Activated CD4-positive, alpha-beta memory T cell treated with anti-CD3 and anti-CD28 coated beads for 36 hours (primary cell): ENCODE measurements at places on chromosomes 13 and 19.

DNA sequence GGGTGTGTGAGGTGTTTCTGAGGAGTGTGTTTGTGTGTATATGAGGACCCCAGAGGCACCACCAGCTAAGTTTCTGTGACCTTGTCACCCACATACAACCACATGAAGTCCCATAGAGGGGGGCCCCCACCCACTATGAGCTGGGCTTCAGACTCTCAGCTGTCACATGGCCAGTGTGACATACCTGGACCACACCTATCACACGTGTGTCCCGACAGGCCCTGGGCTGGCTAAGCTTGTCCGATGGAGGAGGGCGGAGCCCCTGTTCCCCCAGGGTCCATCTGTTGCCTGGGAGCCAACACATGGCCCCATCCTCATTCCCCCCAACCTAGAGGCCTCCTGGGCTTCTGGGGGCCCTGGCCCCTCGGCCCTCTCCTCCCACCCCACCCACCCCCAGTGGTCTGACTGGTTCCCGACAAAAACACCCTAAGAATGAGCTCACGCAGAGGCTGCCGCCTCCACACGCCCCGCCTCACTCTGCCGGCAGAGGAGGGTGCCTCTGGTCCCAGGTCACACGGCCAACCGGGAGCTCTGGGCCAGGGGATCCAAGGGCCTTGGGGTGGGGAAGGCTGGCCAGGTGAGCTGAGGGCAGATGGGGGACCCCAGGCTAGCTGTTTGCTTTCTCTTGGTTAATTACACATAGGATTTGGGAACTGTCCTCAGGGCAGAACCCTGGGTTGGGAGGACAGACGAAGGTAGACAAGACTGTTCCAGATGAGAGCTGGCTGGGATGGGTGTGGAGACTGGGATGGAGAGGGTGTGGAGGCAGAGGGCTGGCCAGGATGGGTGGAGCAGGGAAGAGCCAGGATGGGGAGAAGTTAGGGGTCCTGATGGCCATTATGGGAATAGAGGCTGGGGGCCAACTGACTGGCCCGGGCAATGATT lies 4.3 kb downstream of the KLC3 start:
- no peak for DNase-seq

DNA sequence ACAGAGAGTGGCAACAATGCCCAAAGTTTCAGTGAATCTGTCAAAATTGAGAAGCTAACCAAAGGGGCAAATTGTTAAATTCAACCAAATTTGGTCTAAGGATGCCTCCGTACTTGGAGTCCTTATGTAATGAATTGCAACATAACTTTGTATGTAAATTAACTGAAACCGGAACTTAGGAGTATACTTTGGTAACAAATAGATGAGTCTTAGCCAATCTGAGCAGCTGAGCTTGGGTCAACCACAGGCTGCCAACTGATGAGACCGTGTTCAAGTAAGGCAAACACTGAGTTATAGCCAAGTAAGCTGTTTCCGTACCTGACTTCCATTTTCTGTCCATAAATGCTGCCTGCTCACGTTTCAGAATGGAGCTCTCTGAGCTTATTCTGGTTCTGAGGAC lies 5.3 kb downstream of the VWA8 start:
- no peak for DNase-seq

GRCh38 chr19:35348911-35349611 lies 1.4 kb downstream of the FFAR1 start:
- DNase-seq = peak; percentile 7

- DNase-seq = no peak
Observed at GRCh38 chr19:34504809-34505291, 23.3 kb downstream of the WTIP start.

GRCh38 chr13:32246468-32246867 lies 68.7 kb downstream of the ZAR1L start:
- DNase-seq = peak; percentile 61

DNA sequence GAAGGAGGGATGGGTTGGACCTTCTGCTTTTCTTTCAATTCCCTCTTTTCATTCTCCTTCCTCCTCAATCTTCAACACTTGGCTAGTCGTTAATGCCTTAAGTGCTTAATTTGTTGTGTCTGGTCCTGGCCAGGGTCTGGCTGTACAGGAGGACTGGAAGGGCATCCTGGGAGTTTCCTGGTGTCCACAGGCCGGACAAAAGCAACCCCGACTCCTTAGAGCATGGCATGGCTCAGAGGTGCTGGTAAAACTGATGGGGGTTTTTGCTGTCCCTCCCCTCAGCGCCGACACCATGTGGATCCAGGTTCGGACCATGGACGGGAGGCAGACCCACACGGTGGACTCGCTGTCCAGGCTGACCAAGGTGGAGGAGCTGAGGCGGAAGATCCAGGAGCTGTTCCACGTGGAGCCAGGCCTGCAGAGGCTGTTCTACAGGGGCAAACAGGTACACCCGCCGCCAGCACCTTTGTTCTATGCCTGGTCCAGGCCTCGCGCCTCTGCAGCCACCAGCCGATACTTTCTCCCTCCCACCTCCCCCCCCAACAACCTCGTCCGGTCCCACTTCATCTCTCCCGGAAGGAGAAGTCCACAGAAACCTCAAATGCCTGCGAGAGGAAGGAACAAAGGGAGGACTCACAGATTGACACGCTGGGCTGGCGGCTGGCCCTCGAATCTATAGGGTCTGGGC lies 1.4 kb downstream of the UHRF1 start:
- peak; percentile 37 for DNase-seq

GRCh38 chr13:110164706-110165105 lies 142.3 kb downstream of the COL4A1 start:
- DNase-seq = no peak

- no peak for DNase-seq
Observed at GRCh38 chr19:36093687-36094086, 17.3 kb upstream of the OVOL3 start.

DNA sequence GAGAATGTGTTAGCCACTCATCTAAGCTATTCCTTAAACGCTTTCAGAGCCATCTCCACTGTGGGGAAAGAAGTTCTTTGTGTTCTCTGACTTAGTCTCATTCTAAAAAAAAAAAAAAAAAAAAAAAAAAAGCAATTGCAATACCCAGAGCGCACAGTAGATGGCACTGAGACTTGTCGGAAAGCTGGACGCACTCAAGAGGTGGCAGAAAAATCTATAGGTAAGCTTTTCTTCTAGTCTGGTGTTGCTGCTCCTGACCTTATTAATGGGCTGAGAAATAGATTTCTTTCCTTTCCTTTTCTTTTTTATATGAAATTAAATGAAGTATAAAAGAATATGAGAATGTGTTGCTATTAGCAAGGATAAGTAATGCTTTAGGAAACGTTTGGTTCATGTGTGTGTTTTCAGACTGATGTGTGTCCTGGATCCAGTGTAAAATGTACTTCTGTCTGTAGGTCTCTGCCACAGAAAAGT lies 4.7 kb upstream of the GJB2 start:
- DNase-seq = no peak

DNA sequence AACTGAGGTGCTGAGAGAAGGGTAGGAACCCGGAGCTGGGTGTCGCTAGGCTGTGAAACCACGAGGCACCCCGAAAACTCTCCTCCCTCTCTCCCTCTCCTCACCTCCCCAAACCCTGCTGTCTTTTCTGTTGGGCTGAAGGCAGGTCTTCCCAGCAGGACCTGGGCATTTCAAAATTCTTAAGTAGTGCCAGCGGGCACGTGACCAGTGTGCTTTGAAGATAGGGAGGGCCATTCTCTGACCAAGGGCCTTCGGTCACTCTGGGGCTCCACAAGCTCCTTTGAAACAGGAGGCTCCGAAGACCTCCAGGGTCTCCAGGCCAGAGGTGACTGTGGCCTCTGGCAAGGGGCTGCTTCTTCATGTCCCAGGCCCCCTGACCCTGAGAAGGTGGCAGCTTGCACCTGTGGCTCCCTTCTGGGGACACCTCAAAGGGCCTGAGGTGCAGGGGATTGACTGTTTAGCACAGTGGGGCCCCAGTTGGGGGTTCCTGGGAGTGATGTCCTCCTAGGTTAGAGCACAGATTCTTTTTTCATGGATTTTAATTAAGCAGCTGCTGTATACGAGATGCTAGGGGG lies 48.3 kb downstream of the DNM2 start:
- no peak for DNase-seq

GRCh38 chr13:44842158-44842557 lies 147.1 kb downstream of the NUFIP1 start:
- DNase-seq = no peak

- no peak for DNase-seq
Observed at GRCh38 chr13:24165746-24166145, 5.2 kb downstream of the SPATA13 start.

DNA sequence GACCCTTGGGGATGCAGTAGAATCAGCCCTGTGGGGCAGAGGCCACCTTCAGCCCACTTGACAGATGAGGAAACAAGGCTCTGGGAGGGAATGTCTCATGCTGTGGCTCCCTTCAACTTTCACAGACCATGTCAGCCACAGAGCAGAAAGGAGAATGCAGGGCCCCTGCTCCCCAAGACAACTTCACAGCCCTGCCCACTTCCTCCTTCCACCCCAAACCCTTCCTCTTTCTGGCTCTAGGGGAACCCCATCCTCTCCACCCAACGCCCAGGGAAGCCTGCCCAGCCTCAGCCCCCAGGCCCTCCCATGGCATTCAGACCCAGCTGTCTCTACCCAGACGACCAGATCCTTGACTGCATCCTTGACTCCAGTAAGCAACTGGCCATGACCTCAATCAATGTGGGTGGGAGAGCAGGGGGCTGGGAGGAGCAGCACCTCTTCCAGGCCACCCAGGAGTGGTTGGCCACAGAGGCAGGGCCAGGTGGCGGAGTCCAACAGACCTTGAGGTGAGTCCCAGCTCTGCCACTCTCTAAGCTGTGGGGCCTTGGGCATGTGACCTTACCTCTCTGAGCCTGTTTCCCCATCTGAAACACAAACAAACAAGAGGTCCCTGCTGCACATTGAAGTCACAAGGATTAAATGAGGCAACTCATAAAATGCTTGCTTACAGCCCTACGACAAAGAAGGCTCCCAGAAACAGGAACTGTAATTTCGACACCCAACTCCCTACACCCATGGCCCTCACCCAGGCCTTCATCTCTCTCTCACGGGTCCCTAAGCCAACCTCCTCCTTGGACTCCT lies 15.8 kb downstream of the DEDD2 start:
- peak; percentile 74 for DNase-seq
